ENCODE measurements at places on chromosomes 6 and 20.
A peak's percentile ranks its signal among the peaks of the same experiment; 100 is the strongest.

DNA sequence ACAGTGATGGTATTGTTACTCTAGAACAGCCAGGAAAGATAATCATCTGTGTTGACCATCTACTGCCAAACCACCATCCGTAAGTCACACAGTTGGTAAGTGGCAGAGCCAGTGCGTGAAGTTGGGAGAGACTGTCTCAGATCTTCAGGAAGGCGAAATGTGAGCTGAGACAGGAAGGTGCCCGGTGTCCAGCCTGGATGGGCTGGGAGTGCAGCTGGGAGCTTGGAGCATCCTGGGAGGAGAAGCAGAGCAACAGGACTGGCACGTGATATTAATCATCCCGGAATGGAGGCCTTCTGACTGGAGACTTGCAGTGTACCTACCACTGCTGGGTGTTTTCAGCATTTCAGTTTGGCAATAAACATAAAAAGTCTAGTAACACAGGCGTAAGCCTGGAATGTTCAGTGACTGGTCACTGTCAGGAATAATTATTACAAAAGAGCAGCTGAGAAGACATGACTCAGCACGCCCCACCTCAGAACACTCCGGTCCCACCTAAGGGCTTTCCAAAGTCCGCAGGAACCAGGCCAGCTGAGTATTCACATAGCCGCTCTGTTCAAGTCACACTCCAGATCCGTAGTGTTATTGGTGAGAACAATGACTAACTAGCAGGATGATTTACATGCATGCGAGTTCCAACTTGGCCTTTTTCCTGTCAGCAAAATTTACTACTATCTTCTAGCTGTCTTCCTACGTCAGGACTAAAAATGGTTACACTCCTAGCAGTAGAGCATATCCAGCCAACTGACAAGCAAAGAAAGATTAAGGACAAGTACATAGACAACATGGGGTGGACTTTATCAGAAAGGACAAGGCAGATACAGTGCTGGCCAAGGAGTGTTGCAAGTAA, 45.1 kb upstream of the PNRC1 start:
- DNase-seq: peak; percentile 96

DNA sequence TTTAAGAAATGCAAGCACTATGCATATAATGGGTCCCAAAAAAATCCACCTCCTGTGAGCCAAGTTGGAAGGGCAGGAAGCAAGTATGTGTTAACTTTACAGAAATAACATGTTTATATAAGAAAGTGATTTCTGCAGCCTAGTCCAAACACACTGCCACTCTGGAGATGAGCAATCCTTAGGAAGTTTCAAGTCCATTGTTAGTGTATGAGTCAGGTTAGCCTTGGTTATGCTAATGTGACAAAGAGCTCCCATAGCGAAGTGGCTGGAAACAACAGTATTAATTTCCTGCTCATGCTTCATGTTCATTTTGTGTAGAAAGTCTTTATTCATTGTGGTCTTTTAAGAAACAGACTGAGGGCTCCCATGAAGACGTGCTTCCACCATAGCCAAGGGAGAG, 121.4 kb downstream of the TBXT start:
- DNase-seq: no peak

GRCh38 chr6:161134550-161135298, 139.1 kb downstream of the AGPAT4 start:
- DNase-seq: no peak

GRCh38 chr20:58112017-58112781, 116.3 kb downstream of the ANKRD60 start:
- no peak for DNase-seq

DNA sequence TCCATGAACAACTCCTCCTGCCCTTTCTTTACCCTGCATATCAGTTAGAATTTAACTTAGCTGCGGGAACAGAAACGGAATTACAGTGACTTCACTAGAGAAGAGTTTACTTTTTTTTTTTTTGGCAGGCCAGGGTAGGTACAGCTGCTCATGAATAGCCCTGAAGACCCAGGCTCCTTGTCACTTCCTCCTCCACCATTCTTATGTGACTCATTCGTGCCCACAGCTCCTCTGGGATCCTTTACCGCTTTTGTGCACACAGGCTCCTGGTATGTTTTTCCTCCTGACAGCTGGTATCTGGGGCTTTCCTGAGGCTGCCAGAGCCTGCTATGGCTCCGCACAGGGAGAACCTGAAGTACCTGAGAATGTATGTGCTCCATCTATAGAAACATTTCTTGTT, 3.9 kb upstream of the KCNS1 start:
- no peak for DNase-seq

- no peak for DNase-seq
These were observed 776.4 kb downstream of the C6orf118 start for GRCh38 chr6:164533045-164533362.

- DNase-seq: no peak
These were observed 189.4 kb downstream of the HTR1B start for GRCh38 chr6:77273929-77274328.

GRCh38 chr6:25041485-25042035, 105.8 kb upstream of the RIPOR2 start:
- no peak for DNase-seq

DNA sequence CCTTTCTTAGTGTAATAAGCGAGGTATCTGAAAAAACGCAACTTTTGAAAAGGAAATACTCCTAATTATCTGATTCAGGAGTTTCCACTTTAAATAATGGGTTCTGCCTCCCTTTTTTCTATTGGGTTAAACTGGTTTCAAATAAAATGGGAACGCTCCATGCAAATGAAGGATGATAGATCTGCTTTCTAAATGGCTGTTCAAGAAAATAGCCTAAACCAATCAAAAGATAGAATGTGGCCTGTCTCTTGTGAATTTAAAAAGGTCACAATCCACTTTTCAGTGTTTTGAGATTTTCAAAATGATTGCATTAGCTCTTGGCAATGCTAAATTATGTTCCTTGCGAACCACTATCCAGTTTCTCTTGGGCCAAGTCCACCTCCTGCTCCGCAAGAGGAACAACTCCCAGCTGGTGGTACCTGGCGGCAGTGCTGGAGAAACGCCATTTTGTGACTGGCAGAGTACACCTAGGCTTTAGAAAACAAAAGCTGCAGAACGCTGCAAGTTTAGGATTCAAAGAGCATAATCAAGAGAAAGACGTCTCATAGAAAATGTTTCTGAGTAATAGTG, 56.7 kb downstream of the TRIM38 start:
- DNase-seq: no peak

- no peak for DNase-seq
These were observed 190.7 kb downstream of the CDH26 start for GRCh38 chr20:60148885-60149284.

- DNase-seq: peak; percentile 16
These were observed 240.4 kb downstream of the TBC1D32 start for GRCh38 chr6:121093928-121094327.

DNA sequence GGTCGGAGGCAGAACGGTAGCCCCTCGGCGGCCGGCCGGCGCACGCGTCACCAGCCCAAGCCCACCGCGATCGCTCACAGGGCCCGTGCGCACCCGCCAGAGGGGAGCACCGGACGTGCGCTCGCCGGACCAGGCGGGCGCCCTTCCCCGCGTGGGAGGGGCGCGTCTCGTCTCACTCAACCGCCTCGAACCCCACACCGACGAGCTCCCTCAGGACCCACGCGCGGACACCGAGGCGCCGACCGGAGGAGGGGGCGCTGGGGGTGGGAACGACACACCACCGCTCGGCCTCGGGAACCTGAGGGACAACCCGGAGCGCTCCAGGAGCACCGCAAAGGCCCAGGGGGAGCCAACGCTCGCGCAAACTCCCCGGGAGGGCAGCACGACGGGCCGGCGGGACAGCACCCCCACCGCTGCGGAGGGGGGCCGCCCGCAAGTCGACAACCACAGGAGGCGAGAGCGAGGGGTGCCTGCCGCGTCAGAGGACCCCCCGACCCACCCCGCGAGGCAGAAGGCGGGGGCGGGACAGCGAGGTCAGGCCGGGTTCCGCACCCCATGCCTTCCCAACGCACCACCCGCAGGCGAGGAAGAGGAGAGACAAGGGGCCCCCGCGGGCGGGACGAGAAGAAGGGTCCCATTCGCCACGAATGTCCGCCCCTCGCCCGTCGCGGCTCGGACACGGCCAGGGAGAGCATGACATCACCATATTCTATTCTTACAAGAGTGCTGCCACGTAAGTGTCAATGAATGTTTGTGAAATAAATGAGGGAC, 512.7 kb upstream of the ZNF337 start:
- DNase-seq: peak; percentile 35

GRCh38 chr6:147117580-147117979, 86.6 kb upstream of the STXBP5 start:
- DNase-seq: no peak

GRCh38 chr6:7153789-7154188, 46.0 kb downstream of the RREB1 start:
- DNase-seq: no peak

DNA sequence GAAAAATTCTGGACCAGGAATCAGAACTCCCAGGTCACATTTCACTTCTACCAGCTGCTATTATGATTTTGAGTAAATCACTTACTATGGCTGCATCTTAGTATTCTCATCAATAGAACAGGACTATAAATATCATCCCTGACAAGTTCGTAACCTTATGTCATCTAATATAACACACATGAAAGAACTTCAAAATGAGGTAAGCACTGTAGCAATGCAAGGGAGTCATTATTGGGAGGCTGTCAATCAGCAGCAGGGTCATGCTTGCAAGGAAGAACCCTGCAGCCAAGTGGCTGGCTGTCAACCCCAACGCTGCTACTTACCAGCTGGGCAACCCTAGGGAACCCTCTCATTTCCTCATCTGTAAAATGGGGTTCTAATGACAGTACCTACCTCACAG, 123.3 kb upstream of the B3GAT2 start:
- no peak for DNase-seq

DNA sequence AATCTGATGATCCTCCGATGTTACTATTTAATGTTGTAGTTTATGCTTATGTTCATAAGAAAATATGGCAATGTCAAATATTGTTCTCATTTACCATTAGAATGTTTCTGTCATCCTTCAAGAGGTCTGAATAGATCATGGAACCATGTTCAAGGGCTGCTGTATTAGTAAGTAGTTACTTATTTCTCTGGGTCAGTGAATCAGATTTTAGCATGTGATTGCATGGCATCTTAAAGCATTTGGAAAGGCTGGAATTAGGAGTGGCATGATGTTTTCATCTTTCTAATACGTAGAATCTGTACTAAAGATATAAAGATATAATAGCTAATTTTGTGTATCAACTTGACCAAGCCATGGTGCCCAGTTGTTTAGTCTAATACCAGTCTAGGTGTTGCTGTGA, 40.5 kb upstream of the NKX2-4 start:
- no peak for DNase-seq

DNA sequence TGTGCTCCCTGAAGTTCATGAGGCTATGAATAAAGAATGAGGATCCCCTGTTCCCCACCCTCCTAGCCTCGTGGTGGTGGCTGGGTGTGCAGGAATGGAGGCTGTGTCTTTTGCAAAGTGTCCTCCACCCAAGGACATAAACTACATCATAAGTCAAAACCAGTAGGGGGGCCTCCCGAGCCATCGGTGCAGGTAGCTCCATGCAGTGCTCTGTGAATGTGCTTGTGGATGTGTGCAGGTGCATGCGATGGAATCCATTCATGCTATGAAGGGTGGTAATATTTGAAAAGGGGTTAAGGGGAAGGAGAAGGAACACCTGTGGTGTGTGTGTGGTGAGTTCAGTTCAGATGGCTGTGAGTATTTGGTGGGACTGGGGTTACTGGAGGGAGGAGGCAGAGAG, 197.3 kb downstream of the NRN1 start:
- DNase-seq: no peak

DNA sequence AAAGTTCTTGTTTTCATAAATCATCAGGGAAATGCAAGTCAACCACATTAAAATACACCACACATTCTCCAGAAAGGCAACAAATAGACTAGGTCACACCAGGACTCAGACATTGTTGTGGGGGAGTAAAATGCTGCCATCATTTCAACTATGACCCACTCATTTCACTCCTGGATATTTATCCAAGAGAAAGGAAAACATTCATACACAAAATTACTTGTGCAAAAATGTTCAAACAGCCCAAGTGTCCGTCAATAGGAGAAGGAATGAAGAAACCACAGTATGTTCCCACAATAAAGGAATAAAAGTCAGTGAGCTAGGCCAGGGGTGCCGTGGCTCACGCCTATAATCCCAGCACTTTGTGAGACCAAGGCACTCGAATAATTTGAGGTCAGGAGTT, 81.5 kb upstream of the QKI start:
- DNase-seq: no peak

DNA sequence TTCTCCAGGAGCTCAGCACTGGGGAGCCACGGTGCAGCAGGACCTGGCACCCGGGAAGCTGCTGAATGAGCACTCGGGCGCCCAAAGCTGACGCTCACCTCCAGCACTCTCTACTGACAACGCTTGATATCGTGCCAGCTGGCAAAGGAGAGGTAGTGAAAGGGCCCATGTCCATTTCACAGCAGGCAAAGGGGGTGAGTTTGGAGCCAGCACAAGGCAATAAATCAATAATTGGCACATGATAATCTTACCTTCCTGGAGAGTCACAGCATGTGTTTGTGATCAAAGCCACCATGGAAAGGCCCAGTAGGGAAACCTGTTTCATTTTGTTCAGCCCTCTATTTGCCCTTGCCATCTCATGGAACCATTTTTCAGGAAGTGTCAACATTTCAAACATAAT, 23.3 kb upstream of the SMIM26 start:
- no peak for DNase-seq

- no peak for DNase-seq
These were observed 263.3 kb downstream of the SOX4 start for GRCh38 chr6:21856844-21857243.

DNA sequence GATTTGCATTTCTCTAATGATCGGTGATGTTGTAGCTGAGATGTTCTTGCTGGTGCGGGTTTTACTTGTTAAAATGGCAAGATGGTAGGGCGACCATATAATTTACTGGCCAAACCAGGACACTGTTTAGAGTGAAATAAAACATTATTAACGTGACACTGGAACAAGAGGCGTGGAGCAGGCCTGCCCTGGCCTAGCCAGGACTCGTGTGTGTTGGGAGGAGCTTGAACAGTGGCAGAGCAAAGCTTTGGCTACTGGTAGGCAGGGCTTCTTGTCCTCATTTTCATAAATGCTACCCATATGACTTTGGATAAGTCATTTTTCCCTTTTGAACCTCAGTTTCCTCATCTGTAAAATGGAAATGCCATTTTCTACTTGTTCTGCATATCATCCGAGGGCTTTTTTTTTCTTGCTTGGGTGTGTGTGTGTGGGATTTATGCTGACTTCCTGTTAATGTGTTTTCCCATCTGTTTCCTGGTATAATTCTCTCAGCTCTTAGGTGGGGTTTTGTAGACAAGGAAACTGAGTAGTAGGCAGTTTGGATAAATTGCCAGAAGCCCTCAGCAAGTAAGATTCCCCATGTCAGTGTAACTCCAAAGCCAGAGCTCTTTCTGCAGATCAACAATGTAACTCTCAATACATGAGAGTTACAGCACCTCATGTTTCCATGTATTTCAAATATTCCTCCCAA, 81.7 kb downstream of the TOX2 start:
- DNase-seq: no peak

DNA sequence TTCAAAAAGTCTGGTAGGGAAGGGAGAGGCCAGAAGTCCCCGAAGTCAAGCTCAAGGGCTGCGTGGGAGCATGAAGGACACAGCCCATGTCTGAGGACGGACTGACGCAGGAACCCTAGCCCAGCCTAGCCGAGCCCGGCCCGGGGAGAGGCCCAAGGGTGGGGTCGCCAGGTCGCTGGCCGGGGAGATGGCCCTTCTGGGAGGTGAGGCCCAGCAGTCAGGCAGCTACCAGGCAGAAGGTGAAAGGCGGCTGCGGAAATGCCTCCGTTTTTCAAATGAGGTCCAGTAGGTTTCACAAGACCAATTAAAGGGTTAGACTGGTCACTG, 44.6 kb downstream of the WDR27 start:
- no peak for DNase-seq

Data from AG09309 (cell line).